ENCODE measurements at places on chromosomes 7 and 10. TPM values are rescaled to one million over a fixed set of nuclear protein-coding genes. Genes with fewer than 3 reads are reported as not detected.

- DNase-seq, result no peak
Measured at GRCh38 chr7:156667110-156667426, 26.5 kb downstream of the RNF32 start.

- DNase-seq, result no peak
Measured at GRCh38 chr7:31082447-31082846, 30.3 kb downstream of the ADCYAP1R1 start.

DNA sequence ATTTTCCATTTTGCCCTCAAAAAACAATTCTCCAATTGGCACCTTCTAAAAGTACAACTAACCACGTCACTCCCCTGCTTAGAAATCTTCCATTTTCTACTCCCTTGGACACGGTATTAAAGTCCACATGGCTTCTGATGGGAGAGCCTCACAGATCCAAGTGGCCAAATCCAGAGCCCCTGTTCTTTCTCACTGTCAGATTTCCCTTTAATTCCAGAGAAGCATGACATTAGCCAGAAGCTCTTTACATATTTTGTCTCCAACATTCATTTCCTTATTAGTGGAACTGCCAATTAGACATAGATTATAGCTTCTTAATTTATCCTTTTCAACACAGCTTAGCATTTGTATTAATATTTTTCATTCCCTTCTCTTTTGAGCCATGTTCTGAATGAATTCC, 118.7 kb downstream of the ELMO1 start:
- no peak for DNase-seq

DNA sequence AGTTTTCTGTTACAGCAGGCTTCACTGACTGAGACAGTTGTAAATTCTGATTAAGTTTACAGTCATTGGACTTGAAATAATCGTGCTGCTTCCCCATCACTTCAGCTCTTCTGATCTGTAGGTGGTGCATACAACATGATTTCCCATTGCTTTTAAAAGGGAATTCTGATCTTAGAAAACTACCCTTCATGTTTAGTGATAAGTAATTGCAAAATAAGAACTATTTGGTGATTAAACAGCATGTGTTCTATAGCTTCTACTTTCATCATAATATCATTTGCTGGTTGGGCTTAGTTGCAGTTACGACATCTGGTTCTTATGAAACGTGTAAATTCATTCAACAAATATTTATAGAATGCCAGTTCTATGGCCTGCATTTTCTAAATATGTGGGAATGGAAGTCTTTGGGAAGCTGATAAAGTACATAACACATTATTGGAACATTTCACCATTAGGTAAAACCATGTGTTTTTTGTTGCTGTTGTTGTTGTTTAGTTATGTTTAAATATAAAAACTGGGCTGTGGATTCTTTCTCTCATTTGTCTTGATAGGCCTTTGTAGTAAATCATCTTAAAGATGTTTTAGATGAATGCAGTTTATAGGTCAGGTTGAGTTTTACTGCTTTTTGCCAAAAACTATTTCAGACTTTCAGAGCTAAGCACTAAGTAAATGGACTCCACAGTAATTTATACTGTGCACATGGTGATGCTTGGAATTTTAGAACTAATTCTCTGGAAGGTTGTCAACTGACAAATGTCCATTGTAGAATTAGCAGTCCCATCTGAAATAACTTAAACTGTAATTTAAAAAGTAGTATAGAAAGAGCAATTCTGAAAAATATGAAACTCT, 13.1 kb downstream of the GNAI1 start:
- DNase-seq, result no peak

- peak; percentile 18 for DNase-seq
Measured at GRCh38 chr7:150375662-150376521, 3.2 kb upstream of the ZNF775 start.

GRCh38 chr10:127310430-127310829, 114.0 kb upstream of the INSYN2A start:
- no peak for DNase-seq

DNA sequence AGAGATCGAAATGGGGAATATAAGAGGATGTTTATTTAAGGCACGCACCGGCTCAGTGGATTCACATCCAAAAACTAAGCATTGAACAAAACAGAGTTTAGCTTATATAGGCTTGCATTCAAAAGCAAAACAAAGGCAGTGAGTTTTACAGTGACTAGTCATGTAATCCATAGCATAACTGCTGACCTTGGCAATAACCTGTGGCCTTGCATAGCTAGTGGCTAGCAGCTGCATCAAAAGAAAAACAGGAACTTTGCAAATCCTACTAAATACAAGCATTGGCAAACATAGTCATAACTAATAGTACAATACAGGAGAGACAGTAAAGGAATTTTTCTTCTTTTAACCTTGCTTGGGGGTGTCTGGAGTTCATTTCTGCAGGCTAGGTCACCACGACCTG, 9.7 kb upstream of the ZNF485 start:
- no peak for DNase-seq

GRCh38 chr10:93475871-93476270, 6.3 kb downstream of the MYOF start:
- DNase-seq, result no peak

DNA sequence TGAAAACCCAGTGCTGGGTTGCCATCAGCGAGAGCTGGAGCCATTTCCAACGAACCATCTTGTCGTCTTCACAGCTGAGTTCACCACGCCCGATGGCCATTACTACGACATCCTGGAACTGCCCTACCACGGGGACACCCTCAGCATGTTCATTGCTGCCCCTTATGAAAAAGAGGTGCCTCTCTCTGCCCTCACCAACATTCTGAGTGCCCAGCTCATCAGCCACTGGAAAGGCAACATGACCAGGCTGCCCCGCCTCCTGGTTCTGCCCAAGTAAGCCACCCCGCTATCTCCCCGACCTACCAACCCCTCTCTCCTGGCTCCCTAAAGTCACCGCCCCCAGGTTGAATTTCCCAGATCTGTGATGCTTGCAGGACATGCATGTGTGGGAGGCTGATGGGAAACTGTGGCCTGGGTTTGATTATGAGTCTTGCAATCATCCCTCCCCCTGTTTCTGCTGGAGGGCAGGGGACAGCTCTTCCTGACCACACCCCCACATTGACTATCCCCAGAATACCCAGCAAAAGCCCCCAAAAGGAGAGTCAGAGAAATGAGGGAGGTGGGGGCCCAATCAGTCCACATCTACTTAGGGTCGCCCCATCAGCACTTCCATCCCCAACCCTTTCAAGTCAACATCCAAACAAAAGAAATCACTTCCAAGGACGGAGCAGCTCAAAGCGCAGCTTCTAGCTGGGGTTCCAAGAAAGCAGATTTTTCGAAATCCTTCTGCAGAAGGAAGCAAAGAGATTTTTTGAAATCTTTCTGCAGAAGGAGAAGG, 6.9 kb downstream of the SERPINE1 start:
- no peak for DNase-seq

DNA sequence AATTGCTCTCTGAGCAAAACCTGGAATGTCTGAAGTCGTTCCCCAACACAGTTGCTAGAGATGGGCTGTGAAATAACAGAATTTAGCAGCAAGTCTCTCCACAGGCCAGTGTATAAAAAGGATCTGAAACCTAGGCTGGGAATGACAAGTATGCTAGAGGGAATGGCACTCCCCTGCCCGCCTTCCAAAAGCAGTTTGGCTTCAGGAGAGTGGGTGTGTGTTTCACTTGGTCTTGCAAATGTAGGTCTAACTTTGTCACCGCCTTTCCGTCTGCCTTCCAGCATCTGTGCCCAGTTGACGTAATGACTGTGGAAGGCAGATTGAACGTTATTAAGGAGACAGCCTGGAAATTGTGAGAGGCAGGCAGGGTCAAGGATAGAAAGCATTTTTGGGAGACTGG, 18.0 kb upstream of the MTURN start:
- DNase-seq, result no peak

- DNase-seq, result no peak
Measured at GRCh38 chr10:22631646-22632278, 82.6 kb downstream of the PIP4K2A start.

DNA sequence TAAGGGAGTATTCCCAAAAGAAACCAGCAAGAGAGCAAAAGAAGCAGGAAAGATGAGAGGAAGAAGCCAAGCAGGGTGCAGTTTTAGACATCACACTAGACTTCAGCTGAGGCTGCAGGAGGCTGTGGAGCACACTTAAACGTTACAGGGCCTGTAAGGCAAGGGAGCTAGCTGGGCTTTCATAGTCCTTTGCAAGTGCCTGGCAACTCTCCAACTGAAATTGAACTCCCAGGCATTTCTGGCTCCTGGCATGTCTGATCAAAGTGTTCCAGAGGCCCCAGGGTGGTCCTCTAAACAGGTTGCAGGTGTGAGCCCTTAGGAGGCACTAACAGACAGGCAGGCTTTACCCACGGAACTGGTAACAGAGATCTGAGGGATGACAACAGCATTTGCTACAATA, 750.2 kb downstream of the XPNPEP1 start:
- no peak for DNase-seq

DNA sequence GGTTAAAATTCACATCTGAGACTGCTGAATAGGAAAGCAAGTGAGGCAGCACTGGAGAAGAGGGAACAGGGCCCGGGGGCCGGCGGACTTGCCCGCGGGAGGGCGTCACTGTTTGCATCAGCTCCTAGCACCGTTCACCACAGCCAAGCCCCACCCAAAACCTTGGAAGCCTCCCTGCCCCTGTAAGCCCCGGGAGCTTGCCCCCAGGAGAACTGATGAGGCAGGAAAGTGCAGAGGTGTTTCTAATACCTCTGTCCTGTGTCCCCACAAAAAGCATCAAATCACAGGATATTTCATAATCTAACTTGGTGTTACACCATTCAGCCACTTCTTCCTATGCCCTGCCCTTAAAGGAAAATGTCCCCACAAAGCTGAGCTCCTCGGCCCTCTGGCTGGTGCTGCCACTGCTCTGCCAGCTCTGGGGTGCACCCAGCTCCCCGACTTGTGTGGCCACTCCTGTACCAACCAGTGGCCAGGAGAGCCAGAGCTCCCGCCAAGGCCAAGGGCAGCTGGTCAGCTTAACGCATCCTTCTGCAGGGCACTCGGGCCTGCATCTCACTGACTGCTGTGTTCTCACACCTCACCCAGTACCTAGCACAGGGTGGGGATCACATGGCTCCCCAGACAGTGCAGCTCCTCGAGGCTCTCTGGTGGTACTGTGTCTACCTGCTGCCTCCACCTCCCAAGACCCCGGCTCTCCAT, 47.3 kb upstream of the CNPY1 start:
- DNase-seq, result no peak

- DNase-seq, result no peak
Measured at GRCh38 chr10:93070378-93071176, 3.1 kb upstream of the CYP26A1 start.

DNA sequence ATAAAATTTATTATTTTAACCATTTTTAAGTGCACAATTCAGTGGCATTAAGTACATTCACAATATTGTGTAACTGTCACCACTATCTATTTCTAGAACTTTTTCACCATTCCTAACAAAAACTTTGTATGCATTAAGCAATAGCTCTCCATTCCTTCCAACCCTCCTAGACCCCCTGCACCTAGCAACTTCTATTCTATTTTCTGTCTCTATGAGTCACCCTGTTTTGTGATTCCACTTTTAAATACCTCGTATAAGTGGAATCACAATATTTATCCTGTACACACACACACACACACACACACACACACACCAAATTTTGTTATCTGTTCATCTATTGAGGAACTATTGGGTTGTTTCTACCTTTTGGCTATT, 89.2 kb downstream of the ARID5B start:
- DNase-seq, result no peak

- no peak for DNase-seq
Measured at GRCh38 chr10:88467835-88468485, 115.2 kb downstream of the RNLS start.

- DNase-seq, result no peak
Measured at GRCh38 chr10:45136256-45136655, 135.5 kb downstream of the ZNF22 start.

- DNase-seq, result no peak
Measured at GRCh38 chr10:9285690-9286089, 1231.2 kb downstream of the GATA3 start.

DNA sequence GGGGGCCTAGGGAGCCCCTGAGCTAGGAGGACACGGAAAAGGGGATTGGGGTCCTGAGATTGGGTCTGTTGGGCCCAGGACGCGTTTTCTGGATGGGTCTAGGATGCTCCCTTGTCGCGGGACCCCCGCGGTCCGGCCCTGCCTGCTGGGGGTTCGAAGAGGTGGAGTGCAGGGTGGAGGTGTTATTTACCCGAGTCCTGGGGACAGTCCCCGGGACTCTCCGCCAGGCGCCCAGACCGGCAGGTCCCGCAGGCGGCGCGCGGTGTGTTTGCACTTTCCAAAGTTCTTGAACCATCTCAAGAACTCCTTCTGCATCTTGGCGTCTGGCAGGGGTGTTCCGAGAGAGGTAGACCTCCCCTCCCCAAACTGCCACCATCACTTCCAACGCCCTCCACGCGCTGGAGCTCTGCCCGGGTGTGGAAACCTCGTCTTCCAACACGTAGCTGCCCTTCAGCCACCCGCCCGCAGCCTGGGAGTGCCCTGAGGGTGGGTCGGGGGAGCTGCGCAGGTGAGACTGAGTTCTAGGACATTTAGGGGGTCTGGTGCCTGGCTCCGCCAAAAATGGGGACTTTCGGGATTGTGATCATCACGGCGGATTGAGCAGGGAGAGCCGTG, 569 bp downstream of the CAV1 start:
- DNase-seq, result peak; percentile 54

GRCh38 chr7:77538281-77539212, 1.5 kb downstream of the PTPN12 start:
- DNase-seq, result no peak

DNA sequence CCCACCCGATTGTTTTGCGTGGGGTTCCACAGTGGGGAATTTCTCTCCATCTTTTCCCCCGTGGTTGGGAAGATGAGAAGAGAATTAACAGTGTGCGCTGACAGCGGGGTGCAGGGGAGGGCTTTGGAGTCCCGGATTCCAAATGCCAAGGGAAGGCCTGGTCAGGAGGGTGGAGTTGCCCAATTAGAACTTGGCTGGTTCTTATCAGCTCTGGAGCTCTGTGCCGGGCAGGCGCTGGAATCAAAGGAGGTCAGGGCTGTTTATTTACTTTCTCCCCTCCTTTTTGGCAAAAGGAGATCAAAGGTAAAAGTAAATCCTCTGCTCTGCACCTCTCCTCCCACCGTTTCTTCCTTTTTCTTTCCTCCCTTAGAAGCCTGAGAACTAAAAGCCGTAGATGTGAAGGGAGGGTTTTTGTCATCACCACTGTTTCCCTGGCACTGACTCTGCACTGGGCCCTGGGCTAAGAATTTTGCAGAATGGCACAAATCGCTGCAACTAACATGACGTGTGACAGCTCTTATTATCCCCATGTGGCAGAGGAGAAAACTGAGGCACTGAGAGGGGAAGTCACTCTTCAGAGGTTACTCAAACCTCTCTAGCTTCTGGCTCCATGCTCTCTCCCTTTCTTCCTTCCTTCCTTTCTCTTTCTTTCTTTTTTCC, 95.2 kb upstream of the ZNF716 start:
- DNase-seq, result no peak

ADAM22 gene
- 4.6 TPM for total RNA-seq

ADCY1 gene
- 0.03 TPM for total RNA-seq

STEAP1B gene
- total RNA-seq, result not detected

PTN gene
- total RNA-seq, result not detected

CYP2C8 gene
- not detected for total RNA-seq

NT5C3A gene
- total RNA-seq, result 64.0 TPM

ADAM12 gene
- total RNA-seq, result 0.17 TPM

METTL2B gene
- 26.7 TPM for total RNA-seq

NDUFA5 gene
- total RNA-seq, result 51.7 TPM

GIMAP5 gene
- 112 TPM for total RNA-seq

ELMO1 gene
- 73.4 TPM for total RNA-seq

OPALIN gene
- not detected for total RNA-seq

FANK1 gene
- 0.69 TPM for total RNA-seq

SEMA3A gene
- 3.3 TPM for total RNA-seq

LSM8 gene
- total RNA-seq, result 56.7 TPM

TMEM139 gene
- total RNA-seq, result 1.1 TPM

MIOS gene
- 42.0 TPM for total RNA-seq

KCNH2 gene
- 0.54 TPM for total RNA-seq

All from activated naive CD8-positive, alpha-beta T cell treated with anti-CD3 and anti-CD28 coated beads, Interleukin-2, amount 10 ng/mL, durations not matched to agents 7 days and 5 days (primary cell).